ENCODE measurements at places on chromosomes 12 and 14. TPM values are rescaled to one million over a fixed set of nuclear protein-coding genes. Genes with fewer than 3 reads are reported as not detected.

DNA sequence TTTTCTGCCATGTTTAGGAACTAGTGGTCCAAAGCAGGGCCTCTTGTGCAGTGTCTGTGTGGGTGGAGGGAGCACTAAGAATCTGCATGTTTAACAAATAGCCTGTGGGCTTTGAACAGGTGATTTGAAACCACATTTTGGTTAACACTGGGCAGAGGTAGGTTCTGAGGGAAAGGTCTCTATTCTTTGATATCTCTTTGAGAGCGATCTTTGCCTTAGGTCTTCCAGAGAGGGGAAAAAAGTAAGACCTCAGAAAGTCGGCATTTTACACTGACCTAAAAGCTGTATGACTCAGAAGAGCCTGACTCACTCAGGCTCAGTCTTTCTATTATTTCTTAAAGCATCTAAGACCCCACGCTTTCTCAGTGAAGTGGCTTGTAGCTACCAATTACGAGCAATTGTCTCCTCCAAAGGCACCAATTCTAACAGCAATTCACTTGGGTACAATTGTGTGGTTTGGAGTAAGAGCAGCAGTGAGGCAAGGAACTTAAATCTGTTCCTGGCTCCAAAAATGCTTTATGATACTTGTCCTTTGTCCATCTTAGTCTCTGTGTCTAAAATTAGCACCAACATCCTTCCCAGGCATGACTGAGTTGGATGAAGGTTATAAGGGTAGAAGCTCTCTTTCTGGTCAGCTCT is 8.8 kb downstream of the EIF2B2 start:
- no peak for DNase-seq

CEBPE gene
- total RNA-seq = not detected

PTPRR gene
- total RNA-seq = not detected

GRCh38 chr12:52909331-52909730 is 4.5 kb upstream of the KRT8 start:
- DNase-seq = no peak

PLXNC1 gene
- 1.1 TPM for total RNA-seq

GALNT16 gene
- 1.1 TPM for total RNA-seq

CFAP73 gene
- not detected for total RNA-seq

STAC3 gene
- total RNA-seq = 2.3 TPM

GRCh38 chr12:65139389-65139788 is 18.3 kb upstream of the WIF1 start:
- no peak for DNase-seq

DNA sequence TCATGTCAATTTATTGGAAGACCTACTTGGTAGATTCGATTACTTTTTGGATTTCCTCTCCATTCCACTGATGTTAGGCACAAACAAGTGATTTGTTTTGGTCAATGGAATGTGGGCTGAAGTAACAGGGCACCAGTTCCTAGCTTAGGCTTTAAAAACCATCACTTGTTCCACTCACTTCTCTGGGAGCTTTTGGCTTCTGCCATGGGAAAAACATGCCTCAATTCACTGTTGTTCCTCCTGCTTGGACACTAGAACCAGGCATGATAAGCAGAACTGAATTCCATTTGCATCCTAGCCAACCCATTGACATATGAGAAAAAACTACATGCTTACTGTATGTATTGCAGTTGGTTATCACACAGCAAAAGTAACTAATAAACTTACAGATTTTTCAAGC is 47.8 kb downstream of the LLPH start:
- DNase-seq = no peak

PPHLN1 gene
- total RNA-seq = 14.7 TPM

DNA sequence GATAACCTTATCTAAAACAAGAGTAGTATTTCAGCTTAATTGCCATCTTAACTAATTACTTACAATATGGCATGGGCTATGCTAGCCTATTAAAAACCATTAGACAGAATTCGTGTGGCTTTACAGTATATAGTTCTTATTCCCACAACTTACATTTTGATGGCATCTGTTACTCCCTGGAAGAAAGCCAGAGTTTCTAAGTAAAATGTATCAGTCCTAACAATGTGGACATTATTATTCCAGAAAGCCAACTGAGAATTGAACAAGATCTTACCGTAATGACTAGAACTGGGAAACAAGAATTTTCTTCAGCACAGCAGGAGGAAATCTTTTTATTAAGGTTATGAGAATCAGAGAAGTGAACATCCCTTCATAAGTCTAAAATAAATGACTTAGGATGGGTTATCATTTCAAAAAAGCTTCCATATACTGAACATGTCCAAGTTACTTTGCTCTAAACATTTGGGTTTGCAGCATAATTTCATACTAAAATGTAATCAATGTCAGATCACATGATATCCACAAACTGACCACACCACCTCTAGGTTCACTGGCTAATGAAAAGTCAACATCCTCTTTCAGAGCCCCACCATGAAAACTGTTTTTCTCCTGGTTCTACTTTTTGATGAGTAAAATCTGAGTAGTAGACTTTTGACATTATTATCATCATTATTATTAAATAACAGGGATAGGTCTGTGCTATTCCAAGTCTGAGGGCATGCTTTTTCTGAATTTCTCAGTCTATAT is 179.7 kb downstream of the SSPN start:
- DNase-seq = no peak

DNA sequence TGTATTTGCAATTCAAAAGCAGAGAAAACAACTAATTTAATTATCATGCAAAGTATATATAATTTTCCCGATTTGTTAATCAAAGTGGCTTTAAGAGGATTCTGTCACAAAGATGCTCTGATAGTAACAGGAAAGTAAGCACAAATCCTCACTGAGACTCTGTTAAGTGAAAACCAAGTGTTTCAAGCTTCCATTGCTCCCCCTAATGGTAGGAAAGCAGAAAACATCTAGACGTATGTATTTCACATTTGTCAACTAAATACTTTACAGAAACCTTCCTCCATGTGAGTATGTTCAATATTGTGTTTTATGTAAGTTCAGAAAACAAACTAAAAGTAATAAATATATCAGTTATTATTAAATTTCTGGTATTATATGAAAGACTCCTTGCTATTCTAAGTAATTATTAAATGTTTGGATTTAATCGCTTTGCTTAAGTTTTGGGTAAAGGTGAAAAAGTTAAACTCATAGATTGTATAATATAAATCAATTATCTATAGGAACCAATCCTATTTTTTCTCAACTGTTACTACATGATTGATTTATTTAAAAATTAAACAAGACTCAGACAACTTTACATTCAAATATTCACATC is 1.5 kb upstream of the NTS start:
- no peak for DNase-seq

EML1 gene
- 5.1 TPM for total RNA-seq

DNA sequence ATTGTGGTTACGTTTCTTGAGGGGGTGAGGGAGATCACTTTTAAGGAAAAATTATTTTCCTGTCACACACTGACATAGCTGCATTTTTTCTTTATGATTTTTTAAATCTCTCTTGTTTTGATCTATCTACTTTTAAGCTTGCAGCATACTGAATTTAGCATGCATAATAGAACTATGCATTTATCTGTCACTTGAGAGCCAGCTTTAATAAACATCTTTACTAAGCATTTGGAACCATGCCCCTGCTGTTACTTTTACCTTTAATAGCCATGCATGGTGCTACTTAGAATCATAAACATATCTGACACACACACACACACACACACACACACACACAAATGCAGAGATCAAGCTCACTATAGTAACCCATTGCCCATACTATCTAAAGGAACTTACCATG is 486.2 kb downstream of the NELL2 start:
- DNase-seq = no peak

LGR5 gene
- total RNA-seq = 0.13 TPM

PTPN11 gene
- total RNA-seq = 79.1 TPM

DNA sequence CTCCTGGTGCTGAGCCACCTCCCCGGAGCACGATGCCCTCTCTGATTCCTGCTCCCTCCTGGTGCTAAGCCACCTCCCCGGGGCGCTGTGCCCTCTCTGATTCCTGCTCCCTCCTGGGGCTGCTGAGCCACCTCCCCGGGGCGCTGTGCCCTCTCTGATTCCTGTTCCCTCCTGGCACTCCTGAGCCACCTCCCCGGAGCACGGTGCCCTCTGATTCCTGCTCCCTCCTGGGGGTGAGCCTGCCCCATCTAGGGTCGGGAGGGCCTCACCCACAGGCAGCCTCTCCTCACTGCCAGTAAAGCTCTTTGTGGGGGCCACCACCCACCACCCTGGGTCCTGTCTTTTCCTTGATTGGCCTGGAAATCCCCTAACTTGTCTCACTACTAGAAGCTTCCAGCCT is 327.6 kb upstream of the SFSWAP start:
- no peak for DNase-seq

DNA sequence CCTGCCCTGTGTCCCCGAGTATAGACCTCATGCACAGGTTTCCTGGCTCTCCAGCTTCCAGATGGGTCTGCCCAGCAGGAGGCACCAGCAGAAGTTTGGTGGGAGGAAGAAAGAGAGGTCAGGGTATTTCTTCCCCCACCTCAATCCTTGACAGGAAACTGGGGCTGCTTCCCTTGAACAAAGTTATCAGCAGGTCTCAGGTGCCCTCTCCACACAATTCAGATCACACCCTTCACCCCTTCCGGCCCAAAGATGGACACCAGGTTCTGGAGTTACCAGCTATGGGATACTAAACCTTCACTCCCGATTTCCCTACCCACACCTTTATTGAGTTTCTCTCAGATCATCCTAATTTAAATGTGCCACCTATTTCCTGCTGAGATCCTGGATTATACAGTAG is 1.2 kb downstream of the SART3 start:
- DNase-seq = no peak

MIP gene
- 0.60 TPM for total RNA-seq

A2M gene
- total RNA-seq = 915 TPM

GRCh38 chr12:118050972-118051910 is 9.7 kb downstream of the WSB2 start:
- no peak for DNase-seq

CCDC197 gene
- total RNA-seq = not detected

- DNase-seq = no peak
These were observed 18.5 kb upstream of the TBPL2 start for GRCh38 chr14:55458800-55459515.

DDX47 gene
- 22.7 TPM for total RNA-seq

DNA sequence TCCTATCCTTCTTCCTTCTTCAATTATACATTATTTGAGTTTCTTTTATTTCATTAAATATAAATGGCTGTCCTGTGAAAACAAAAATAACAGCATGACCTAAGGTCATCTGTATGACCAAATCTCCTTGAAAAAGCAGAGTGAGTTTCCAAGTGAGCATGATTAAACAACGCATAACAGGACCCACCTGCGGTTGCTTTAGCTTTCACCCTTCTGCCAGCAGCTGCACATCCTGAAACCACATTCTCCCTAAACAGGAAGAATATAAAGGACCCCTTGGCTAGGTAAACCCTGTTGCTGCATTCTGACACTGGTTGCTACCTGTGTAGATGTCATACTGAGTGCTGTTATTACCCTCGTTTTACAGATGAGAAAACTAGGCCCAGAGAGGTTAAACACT is 42.8 kb upstream of the CPM start:
- DNase-seq = no peak

- no peak for DNase-seq
These were observed 23.3 kb upstream of the MARK3 start for GRCh38 chr14:103361867-103362266.

GRCh38 chr14:55333711-55334485 is 62.7 kb downstream of the FBXO34 start:
- DNase-seq = no peak

- DNase-seq = peak; percentile 52
These were observed 117.4 kb downstream of the DAD1 start for GRCh38 chr14:22471545-22472121.

NDUFA12 gene
- total RNA-seq = 41.7 TPM

DNA sequence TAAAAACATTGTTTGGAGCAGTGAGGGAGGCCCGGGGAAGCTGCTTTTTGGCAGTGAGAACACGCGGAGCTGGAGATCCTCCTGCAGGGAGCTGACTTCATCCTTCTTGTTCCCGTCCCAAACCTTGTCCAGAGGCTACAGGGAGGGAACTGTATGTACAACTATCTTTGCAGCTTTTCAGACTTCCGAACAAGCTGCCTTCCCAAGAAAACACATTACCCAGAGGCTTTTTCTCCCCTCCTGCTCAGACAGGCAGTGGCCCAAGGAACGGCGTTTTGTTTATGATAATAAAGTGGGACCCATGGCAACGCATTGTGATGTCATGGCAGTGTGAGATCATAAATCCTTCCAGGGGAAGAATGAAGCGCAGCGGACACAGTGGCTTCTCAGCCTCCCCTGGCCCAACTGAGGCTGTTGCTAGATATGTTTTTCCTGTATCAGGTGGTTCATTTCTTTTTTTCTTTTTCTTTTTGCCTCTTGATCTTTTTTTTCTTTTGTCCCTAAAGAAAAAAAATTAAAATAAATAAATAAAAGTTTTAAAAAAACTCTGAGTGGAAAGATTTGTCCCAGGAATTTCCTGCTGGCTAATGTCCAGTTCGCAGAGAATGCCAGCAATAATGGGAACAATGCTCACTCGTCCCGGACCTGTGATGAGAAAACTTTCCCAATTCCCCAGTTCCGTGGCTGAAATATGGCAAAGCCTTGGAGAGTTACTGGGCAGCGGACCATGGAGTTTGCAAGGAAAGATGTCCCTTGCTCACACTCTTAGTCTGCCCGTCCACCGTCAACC is 103.4 kb upstream of the MAP1LC3B2 start:
- DNase-seq = no peak

GRCh38 chr12:57952766-57953165 is 11.4 kb downstream of the ATP23 start:
- no peak for DNase-seq

DNA sequence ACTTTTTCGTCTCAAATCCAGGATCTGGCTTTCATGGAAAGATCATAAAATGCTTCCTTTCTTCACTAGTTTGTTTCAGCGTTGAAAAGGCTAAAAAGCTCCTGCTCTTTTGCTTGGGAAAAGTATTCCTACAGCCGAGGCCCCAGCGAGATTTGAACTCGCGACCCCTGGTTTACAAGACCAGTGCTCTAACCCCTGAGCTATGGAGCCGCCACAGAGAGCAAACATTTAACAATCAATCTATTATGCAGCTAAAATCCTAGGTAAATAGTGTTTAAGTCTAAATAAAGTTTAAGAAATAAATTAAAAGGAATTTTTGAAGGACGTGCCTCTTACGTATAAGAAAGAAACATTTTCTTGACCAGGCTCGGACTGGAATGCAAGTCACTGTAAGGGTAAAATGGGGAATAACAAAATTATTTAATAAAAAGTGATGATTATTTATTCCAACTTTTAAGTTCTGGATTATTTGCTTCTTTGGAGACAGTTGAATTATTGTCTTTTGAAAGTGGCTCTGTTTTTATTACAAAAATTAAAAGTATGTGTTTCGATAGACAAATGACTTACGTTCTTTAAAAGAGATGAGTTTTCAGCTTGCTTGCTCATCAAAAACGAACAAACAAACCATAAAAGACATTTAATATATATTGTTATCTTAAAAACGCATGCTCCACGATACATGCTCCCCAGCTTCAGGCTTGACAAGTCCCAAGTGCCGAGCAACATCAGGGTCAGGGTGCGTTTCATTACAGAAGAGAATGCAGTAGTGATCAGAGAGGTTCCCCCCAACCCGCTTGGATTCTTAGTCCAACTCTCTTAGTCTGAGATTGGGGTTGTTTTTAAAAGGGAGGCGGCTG is 10.2 kb downstream of the OR6S1 start:
- no peak for DNase-seq

- DNase-seq = no peak
These were observed 187.0 kb downstream of the DACT1 start for GRCh38 chr14:58824796-58825195.

All from left lobe of liver (tissue), 2 donors.